Hematopoietic multipotent progenitor cell treated with erythropoietin and hydrocortisone succinate and interleukin-3 and kit ligand, for 8 days (in vitro differentiated cells): ENCODE measurements at places on chromosomes 16 and 17.

GRCh38 chr17:64384253-64385186 is 6.1 kb downstream of the PECAM1 start:
- no peak for DNase-seq

- no peak for DNase-seq
These were observed 2.7 kb downstream of the BCAR1 start for GRCh38 chr16:75248536-75249380.

DNA sequence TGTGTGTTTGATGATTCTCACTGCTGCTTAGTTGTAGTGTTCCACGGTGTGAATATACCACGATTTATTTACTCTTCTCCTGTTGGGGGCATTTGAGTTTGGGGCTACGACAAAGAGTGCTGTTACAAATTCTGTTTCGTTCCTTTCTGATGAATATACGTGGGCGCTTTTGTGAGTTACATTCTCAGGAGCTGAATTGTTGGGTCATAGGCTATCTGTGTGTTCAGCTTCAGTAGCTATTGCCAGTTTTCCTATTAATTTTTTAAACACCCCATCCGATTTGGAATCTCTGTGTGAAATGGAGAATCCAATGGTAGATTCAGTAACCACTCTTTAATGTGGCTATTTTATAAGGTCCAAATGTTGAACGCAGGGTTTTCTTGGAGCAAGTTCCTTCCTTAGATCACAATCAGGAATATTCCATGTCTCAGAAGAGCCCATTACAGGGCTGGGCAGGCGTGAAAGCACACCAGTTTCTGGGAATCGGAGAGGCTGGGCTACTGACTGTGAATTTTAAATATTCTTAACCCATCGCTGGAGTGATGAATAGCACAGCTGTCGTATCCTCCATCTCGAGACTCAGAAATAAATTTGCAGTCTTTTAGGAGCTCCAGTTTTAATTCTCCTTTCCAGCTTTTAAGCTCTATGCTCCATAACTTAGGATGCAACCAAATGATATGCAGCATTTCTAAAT is 115.9 kb downstream of the PITPNC1 start:
- no peak for DNase-seq

GRCh38 chr17:36000732-36001109 is 632 bp downstream of the CCL15 start:
- no peak for DNase-seq

GRCh38 chr17:72346306-72346705 is 225.5 kb downstream of the SOX9 start:
- no peak for DNase-seq
